ENCODE measurements at places on chromosomes 3 and 15. TPM values are rescaled to one million over a fixed set of nuclear protein-coding genes. Genes with fewer than 3 reads are reported as not detected.

DNA sequence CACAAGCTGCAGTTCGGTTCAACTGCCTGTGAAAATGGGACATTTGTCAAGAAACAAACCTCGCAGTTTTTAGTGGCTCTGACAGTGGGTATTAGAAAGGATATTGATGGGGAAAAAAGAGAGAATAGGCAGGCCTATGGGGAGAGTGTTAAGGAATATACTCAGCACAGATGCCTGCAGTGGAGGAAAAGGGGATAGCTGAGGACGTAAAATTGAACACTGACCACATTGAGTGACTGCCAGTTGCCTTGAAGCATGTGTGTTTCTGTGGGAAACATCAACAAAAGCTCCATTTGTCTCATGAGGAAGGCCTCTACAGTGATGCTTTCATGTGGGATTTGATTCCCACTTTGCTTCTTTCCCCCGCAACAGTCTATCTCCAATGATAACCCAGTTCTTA is 1042.1 kb downstream of the TUSC7 start:
- no peak for DNase-seq

- DNase-seq = no peak
Measured at GRCh38 chr3:10695595-10696285, 120.3 kb upstream of the SLC6A11 start.

DNA sequence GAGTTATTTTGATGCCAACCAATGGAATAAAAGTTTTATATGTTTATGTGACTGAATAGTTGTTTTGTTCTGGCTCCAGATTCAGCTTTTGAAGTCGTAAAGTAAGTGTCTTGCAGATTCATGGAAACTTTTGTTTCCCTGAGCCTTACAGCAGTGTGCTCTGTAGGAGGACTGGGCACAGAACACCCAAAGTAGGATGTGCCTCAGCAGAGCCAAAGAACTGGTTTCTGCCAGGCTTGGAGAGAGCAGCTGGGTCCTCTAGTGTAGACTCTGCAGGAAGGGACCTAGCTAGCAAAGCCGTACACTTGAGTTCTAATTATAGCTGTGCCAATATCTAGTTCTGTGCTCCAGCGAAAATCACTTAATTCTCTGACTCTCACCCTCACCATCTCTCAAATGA is 261.2 kb upstream of the DNAJC19 start:
- no peak for DNase-seq

DNA sequence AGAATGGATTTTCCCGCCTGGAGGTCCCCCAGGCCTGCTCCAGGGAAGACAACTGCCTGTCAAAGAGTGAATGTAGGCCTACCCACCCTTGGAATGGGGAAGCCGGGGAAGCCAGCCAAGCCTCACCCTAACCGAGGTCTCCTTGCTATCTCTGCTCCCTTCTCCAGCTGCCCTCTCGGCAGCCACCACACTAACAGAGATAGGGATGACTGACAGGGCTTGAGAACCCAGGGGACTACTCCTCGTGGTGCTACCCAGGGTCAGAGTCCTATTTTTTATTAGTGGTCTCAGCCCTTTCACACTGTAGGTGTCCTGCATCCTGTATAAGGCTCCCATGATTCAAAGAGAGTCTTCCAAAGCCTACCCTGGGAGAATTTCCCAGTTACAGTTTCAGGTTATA is 160.6 kb upstream of the CHRM5 start:
- DNase-seq = no peak

DNA sequence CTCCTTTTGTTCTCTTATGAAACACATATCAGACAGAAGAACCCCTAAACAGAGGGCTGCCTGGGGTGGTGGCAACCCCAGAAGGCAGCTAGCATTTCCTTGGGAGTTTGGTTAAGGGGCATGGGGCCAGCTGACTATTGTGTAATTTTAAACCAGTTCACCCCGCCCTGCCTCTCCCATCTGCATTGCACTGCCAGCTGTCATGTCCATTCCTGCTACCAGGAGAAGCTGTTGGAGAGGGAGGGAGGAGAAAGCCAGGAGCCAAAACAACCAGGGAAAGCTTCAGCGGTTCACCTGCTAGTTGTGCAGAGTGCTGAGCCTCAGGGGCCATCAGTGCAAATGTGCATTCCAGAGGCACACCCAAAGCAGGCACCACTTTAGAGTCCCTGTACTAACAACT is 47.6 kb upstream of the ATP1B3 start:
- peak; percentile 3 for DNase-seq

- peak; percentile 63 for DNase-seq
Measured at GRCh38 chr15:63366451-63366850, 15.2 kb downstream of the CA12 start.

- DNase-seq = no peak
Measured at GRCh38 chr15:77866186-77866585, 211.3 kb downstream of the TBC1D2B start.

DNA sequence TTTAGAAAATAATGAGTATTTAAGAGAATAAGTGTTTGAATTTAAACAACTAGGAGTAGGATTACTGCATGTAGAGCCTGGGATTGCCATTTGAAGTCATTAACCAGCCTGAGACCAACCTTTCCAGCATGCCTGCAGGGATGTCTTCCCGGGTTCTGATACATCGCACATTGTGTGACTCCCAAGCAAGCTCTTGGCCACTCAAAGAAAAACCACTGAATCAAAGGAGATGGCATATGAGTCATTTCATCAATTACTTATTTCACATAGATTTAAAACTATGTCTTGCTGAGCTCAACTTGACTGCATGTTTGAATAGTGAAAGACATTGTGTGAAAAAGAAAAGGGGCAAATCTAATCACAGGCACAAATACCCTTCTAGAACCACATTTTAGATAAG is 15.0 kb upstream of the THBS1 start:
- peak; percentile 18 for DNase-seq

- peak; percentile 87 for DNase-seq
Measured at GRCh38 chr15:80484333-80484864, 80.2 kb downstream of the ARNT2 start.

DNA sequence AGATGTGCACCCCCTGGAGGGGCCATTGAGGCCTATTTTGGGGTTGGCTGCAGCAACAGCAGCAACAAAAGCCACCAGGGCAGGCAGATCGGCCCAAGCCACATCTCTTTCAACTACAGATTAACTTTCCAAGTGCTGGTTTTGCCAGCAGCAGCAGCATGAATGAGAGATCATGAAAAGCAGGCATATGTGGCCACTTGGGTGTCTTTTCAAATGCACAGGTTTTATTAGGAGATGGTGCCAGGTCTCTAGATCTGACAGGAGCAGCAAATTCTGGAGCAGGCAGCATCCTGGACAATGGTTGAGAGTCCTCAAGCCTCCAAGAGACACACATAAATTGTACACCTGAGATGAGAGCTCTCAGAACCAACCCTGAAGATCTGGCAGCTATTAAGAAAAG is 31.7 kb upstream of the CCDC66 start:
- DNase-seq = no peak

Gene CYP8B1
- total RNA-seq = not detected
